ENCODE measurements at places on chromosomes 1 and 21. TPM values are rescaled to one million over a fixed set of nuclear protein-coding genes. Genes with fewer than 3 reads are reported as not detected.

DNA sequence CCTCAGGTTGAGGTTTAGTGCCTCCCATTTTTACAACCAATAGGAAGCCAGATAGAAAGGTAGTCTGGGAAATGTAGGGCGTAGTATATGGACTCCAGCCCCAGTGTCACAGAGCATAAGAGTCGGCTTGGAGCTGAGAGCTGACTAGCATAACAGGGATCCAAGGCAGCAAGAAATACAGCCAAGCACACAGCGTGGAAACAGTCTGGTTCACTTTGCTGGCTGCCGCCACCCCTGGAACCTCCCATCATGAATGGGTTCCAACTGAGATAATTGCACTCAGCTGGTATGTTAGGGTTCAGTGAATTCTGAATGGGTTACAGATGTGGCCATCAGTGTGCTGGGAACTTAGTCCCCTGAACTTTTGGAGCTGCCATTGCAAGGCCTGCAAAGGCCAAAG is 76.7 kb upstream of the GPR88 start:
- no peak overlapping the region for H3K4me3 ChIP-seq
- H3K36me3 ChIP-seq, result peaks cover 22% of the 10 kb centered on the region
- H3K27me3 ChIP-seq, result no peaks in the 10 kb centered on the region
- DNase-seq, result no peak
- H3K27ac ChIP-seq, result no peak overlapping the region

- H3K27me3 ChIP-seq, result no peaks in the 10 kb centered on the region
- peaks cover 23% of the 10 kb centered on the region for H3K36me3 ChIP-seq
- H3K4me3 ChIP-seq, result no peak overlapping the region
- DNase-seq, result no peak
- H3K4me1 ChIP-seq, result peaks cover 23% of the 10 kb centered on the region
Measured at GRCh38 chr1:19384772-19385187, 72.7 kb downstream of the SLC66A1 start.

DNA sequence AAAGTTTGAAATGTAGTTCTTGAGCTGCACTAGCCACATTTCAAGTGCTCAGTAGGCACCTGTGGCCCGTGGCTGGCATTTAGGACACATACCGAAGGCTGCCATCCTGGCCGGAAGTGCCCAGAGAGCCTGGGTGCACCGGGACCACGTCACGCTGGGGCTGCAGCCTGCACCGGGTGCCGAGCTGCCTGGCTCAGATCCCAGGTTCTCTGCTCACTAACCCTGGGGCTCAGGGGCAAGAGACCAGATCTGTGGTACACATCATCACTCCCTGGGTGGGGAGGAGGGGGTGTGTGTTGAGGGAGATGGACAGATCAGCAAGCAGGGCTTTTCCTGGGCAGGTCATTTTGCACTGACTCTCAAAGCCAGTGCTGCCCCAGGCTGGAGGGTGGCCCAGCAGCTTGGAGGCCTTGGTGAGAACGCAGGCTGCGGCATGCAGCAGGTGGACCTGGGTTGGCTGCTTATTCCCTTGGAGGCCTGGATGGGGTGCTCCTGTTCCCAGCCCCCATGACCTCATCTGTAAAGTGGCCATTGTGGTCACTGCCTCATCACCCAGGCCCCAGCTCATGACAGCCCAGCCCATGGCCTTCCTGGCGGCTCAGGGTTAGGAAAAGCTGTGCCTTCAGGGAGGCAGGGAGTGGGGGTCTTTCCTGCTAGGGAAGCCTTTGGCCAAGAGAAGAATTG is 23.6 kb downstream of the TMEM201 start:
- no peak overlapping the region for H3K4me3 ChIP-seq
- no peaks in the 10 kb centered on the region for H3K27me3 ChIP-seq
- H3K4me1 ChIP-seq, result no peaks in the 10 kb centered on the region
- no peak overlapping the region for H3K27ac ChIP-seq
- peaks cover 6% of the 10 kb centered on the region for H3K36me3 ChIP-seq

DNA sequence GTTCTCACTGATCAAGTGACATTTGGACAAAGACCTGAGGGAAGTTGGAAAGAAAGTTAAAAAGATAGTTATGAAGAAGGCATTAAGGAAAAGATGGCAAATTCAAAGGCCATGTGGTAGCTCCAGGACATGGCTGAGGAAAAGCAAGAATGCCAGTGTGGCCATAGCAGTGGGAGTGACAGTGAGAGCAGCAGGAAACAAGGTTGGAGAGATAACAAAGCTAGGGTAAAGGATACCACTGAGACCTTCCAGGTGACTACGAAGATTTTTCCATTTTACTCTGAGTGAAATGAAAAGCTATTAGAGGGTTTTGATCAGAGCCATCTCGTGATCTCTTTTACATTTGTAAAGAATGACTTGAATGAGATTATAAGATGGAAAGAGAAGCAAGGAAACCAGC is 170.6 kb downstream of the SLC44A5 start:
- H3K27ac ChIP-seq, result no peak overlapping the region
- H3K4me1 ChIP-seq, result no peaks in the 10 kb centered on the region
- H3K4me3 ChIP-seq, result no peak overlapping the region
- H3K27me3 ChIP-seq, result no peaks in the 10 kb centered on the region
- no peaks in the 10 kb centered on the region for H3K36me3 ChIP-seq

GRCh38 chr1:4693331-4693730 is 38.9 kb downstream of the AJAP1 start:
- no peak overlapping the region for H3K4me3 ChIP-seq
- no peaks in the 10 kb centered on the region for H3K36me3 ChIP-seq
- no peak for DNase-seq

DNA sequence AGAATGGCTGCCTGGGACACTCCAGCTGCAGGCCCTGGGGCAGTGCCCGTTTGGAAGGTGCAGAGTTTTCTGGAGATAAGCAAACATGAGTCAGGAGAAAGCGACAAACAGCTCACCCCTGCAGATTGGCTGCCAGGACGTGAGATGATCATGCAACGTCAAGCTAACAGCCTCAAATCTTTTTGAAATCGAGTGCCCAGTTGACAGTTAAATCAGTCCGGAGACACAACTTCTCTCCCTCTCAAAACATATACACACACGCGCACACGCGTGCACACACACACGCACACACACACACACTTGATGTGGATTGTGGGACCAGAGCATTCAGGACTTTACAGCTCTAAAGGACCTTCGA is 49.4 kb downstream of the TENT5C start:
- H3K4me1 ChIP-seq, result peaks cover 92% of the 10 kb centered on the region
- peak overlapping the region; percentile 95 for H3K27ac ChIP-seq
- peak overlapping the region; percentile 38 for H3K4me3 ChIP-seq
- H3K27me3 ChIP-seq, result no peaks in the 10 kb centered on the region
- DNase-seq, result no peak

DNA sequence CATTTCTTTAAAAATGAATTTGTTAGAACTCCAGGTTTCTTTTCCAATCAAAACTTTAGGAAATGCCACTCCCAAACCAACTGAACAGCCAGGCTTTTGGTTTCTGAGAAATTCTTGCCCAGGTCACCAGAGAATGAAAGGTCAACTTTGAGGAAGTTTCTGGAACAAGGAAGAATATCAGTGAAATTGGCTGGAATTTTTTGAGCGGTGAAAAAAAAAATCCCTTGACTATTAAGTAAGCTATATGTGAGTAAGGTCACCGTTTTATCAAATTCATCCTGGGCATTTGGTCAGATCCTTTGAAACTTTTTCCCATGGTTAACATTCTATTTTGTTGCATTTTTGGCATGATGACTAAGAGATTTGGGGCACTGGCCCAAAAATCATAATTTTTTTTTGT is 469.3 kb downstream of the LTN1 start:
- peaks cover 3% of the 10 kb centered on the region for H3K4me1 ChIP-seq

- no peak overlapping the region for H3K27ac ChIP-seq
- peaks cover 11% of the 10 kb centered on the region for H3K4me1 ChIP-seq
- no peak overlapping the region for H3K4me3 ChIP-seq
- DNase-seq, result no peak
Measured at GRCh38 chr21:36999131-36999898, 7.2 kb upstream of the RIPPLY3 start.

DNA sequence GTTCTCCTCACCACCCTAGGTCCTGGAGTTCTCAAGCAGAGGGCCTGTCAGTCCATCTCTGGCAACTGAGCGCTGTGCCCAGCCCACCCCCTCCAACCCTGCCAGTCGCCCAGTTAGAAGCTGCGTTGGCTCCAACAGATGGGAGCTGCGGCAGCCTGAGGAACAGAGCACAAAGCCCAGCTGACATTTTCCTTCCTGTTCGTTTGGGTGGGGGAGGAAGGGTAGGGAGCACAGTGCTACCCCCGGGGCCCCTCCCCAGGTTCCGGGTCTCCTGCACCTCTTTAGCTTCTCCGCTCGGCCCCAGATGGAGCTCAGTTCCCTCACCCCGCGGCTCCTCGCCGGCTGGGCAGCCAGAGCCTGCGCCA is 1.4 kb downstream of the LRRN2 start:
- no peak overlapping the region for H3K4me3 ChIP-seq
- no peak overlapping the region for H3K27ac ChIP-seq
- H3K27me3 ChIP-seq, result peaks cover 66% of the 10 kb centered on the region
- DNase-seq, result no peak
- H3K36me3 ChIP-seq, result no peaks in the 10 kb centered on the region

- H3K27me3 ChIP-seq, result no peaks in the 10 kb centered on the region
- H3K27ac ChIP-seq, result no peak overlapping the region
- DNase-seq, result no peak
- peaks cover 7% of the 10 kb centered on the region for H3K36me3 ChIP-seq
Measured at GRCh38 chr1:51576923-51577322, 40.0 kb upstream of the OSBPL9 start.

DNA sequence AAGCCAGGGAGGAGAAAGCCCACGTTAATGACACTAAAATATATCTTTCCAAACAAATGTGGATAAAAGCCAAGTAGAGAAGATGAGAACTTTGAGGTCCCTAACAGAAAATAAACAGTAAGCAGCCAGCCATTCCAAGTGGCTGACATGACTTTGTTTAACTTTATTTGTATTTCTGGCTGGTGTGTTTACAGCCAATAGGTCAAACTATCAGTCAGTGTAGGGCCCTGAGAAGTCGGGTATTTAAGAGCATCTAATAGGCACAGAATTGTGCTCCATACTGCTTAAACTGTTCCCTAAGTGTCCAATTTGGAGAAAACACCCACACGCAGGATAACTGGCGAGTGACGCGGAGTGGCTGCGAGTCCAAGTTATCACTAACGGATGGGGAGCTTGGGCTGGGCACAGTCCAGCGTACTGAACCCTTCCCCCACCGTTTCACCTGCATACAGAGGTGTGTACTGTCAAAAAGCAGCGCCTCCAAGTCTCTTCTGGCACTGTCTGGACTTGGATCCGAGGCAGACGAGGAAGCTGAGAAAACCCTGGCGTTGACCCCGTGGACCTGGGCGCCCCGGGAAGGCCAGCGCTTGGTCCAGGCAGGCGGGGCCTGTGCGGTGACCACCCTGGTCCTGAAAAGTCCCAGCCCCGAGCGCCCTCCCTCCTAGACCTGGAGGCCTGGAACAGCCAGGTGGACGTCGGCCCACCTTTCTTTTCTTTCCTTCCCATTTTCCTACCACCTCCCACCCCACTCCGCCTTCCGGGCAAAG is 662 bp upstream of the LGALS8 start:
- H3K4me3 ChIP-seq, result peak overlapping the region; percentile 93
- H3K27ac ChIP-seq, result peak overlapping the region; percentile 99
- peaks cover 26% of the 10 kb centered on the region for H3K4me1 ChIP-seq

DNA sequence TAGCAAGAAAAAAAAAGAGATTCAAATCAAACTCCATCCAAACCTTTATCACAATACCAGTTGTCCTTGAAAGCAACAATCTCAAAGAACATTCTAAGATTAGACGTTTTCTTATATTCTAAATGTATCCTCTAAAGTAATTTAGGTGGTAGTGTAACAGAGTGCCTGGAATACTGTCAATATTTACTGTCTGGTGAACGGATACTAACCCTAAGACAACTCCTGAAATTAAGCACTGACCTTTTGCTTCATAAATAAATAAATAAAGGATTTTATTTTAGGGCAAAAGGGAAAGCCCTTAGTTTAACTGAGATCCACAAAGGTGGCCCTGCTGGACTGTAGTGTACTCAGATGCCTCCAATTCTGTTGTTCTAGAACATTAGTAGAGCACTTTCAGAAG is 9.9 kb upstream of the USH2A start:
- DNase-seq, result no peak
- no peak overlapping the region for H3K27ac ChIP-seq
- H3K4me1 ChIP-seq, result no peaks in the 10 kb centered on the region
- no peaks in the 10 kb centered on the region for H3K27me3 ChIP-seq
- H3K4me3 ChIP-seq, result no peak overlapping the region

- no peaks in the 10 kb centered on the region for H3K4me1 ChIP-seq
- no peak overlapping the region for H3K4me3 ChIP-seq
- H3K36me3 ChIP-seq, result no peaks in the 10 kb centered on the region
Measured at GRCh38 chr1:29939079-29939478, 702.8 kb downstream of the PTPRU start.

GRCh38 chr1:43930168-43930948 is 3.2 kb upstream of the ARTN start:
- no peak for DNase-seq
- peaks cover 2% of the 10 kb centered on the region for H3K36me3 ChIP-seq
- H3K4me3 ChIP-seq, result no peak overlapping the region
- peaks cover 17% of the 10 kb centered on the region for H3K27me3 ChIP-seq

- no peaks in the 10 kb centered on the region for H3K36me3 ChIP-seq
- H3K27ac ChIP-seq, result no peak overlapping the region
- DNase-seq, result no peak
- H3K27me3 ChIP-seq, result no peaks in the 10 kb centered on the region
- H3K4me3 ChIP-seq, result no peak overlapping the region
Measured at GRCh38 chr1:16926491-16927073, 4.9 kb downstream of the CROCC start.

DNA sequence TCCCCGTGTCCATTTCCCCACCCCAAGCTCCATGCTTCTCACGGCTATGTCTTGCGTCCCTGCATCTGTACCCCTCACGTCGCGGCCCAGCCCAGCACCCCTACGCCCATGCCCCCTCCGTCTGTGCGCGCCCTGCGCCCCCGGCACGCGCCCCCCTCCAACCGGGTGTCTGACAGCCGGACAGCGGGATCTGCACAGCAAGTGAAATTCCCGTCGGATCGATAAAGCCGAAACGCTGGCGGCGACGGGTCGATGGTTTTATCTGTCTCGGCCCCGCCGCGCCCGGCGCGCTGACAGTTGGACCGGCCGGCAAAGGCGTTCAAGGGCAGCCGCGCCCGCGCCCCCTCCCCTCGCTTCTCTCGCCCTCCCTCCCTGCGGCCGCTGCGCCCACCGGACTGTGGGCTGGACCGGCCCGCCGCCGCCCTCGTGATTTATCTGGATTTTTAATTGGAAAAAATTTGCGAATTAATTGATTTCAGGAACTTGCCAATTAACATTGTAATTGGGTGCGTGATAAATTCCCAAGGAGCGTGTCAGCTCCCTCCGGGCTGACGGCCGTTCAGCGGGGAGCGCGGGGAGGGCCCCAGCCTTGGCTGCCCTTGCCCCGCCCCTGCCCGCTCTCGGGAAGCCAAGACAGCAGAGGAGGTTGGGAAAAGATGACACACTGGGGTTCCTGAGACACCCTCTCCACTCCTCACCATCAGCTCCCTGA is 57.1 kb downstream of the TMEM53 start:
- no peak overlapping the region for H3K27ac ChIP-seq
- DNase-seq, result no peak
- no peaks in the 10 kb centered on the region for H3K4me1 ChIP-seq
- H3K36me3 ChIP-seq, result no peaks in the 10 kb centered on the region

TTC24 gene
- 12.6 TPM for total RNA-seq

RGS16 gene
- total RNA-seq, result 1.8 TPM

FLG2 gene
- total RNA-seq, result not detected

CELA3A gene
- not detected for total RNA-seq

PRXL2B gene
- total RNA-seq, result 26.2 TPM

SV2A gene
- total RNA-seq, result 15.8 TPM

LCE2A gene
- total RNA-seq, result not detected

C8B gene
- not detected for total RNA-seq

SPRR2F gene
- not detected for total RNA-seq

C1orf87 gene
- not detected for total RNA-seq

FAM167B gene
- 0.80 TPM for total RNA-seq

GCSAML gene
- not detected for total RNA-seq

RHOU gene
- total RNA-seq, result 0.61 TPM

TINAGL1 gene
- total RNA-seq, result not detected
